ENCODE measurements at places on chromosomes 16 and 17.

DNA sequence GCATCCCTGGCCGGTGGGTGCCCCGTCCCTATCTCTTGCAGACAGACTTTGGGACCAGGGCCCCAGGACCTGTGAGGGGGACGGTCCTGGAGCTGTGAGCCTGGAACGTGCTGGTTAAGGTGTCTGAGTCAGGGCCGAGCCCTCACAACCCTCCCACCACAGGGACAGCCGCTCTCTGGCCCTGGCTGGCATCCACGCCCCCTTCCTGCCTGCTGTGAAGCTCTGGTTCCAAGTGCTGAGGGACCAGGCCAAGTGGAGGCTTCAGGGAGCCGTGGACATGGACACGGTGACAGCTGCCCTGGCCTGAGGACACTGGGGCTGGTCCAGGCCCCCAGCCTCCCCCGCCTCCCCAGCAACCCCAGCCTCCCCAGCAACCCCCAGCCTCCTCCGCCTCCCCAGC, 6.6 kb downstream of the TSR3 start:
- no peak for DNase-seq

DNA sequence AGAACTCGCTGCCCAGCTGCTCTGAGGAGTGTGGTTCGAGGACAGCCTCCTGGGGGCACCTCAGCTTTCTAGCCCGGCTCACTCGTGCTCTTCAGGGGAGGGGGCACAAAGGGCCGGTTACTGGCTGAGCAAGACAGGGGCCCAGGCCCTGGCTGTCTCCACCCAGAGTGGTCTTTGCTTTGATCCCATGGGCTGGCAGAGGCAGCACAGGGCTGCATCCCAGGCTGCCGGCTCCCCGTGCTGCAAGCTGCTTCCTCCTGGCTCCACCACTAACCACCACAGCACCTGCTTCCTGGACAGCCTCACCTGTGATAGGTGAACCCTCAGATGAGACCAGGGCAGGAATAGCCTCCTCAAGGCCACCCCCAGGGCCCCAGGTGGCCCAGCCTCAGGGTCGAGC, 6.8 kb downstream of the SPPL2C start:
- DNase-seq = no peak

DNA sequence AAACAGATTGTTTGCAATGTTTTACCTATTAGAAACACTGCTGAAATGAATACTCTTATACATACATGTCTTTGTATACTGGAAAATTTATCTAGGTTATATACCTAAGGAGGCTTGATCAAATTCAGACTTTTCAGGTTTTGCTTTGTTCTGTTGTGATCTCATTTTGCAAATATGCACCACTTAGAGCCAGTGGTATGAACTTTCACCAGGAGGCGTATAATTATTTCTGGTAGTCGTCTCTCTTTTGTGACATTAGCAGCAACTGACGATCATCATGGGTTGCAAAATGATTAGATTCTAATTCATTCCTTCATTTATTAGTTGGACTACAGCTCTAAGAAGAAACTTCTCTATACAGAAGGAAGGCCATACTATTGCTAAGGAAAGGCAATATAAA, 26.9 kb downstream of the AP1G1 start:
- DNase-seq = no peak

- no peak for DNase-seq
Measured at GRCh38 chr16:23282568-23282967, 19.5 kb upstream of the SCNN1B start.
